ENCODE measurements at places on chromosomes 5 and 9.

DNA sequence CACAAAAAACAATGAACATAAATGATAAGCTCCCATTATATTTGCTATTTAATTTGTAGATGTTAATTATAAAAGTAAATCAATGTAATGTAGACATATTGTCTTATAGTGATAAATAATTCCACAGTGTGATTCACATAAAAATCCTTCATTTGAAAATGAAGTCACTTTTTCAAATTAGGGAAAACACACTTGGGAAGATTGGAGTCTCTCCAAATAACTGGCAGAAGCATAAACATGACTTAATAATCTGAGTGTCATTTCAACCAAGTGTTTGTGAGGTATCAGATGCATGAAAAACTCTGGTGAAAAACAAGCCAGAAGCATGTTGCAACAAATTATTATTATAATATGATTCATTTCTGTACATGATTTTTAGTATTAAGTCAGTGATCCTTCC lies 102.2 kb downstream of the CETN3 start:
- no peak for DNase-seq

GRCh38 chr5:115384587-115385375 lies 88.3 kb upstream of the CCDC112 start:
- no peak for DNase-seq

GRCh38 chr5:66440202-66440680 lies 156.0 kb upstream of the MAST4 start:
- peak; percentile 21 for DNase-seq

DNA sequence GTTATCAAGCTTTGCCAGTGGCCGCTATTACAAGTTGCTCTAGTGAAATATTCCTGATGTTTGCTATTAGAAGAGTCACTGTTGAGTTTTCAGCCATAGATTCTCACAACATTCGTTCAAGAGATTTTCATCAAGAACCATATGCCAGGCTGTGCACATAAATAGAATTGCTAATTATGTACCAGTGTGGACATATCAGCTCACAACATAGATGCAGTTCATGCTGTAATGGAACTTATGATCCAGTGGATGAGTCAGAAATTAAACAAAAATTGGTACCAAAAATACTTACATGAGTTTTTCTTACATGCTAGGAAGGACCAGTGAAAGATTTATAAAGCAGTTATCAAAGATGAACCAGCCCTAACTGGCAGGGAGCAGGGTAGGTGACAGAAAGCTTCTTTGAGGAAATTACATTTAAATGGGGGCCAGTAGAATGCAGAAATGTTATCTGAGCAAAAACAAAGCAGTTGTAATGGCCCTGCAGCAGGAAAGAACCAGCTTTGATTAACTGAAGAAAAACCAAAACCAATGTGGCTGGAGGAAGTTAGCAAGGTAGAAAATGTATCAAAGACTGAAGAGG lies 404.2 kb downstream of the DNAH5 start:
- DNase-seq, result no peak

GRCh38 chr5:6556089-6556801 lies 76.6 kb downstream of the NSUN2 start:
- no peak for DNase-seq

DNA sequence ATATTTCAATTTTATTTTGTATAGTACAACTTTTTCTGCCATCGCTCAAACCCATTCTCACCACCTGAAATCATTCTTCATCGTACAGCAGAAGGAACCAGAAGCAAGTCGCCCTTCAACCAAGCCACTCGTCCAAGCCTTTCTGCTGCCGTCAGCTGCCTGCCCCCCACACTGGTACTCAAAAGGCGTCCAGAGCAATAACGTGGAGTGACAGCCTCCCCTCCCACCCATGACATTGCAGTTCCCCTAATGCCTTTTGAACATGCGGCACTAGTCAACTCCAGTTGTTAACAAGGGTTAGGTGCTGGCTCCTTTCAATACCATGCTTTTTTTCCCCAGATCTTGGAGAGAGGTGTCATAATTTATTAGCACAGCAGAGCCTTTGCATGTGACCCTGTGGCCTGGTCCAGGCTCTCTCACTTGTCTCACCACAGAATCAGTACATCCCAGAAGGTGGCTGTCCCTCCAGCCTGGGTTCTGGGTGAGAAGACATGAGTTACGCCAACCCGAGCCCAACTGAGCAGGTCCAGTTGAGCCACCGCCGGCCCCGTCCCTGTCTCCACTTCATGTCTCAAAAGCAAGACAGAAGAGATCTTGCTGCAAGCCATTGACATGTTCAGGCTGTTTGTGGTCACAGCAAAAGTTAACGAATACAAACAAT lies 20.4 kb upstream of the MED10 start:
- no peak for DNase-seq

DNA sequence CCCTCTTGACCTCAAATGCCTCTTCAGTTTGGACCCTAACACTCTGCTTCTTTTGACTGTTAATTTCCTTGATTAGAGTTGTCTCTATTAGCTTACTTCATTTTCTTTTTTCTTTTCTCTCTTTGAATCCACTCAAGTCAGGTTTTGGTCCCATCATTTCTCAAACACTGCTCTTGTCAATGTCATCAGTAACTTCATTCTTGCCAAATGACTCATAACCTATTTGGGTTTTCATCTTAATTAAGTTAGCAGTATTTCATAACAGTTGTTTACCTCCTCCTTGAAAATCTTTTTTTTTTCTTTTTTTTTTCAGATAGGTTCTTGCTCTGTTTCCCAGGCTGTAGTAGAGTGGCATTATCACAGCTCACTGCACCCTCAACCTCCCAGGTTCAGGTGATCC lies 119.6 kb downstream of the PARP8 start:
- no peak for DNase-seq

DNA sequence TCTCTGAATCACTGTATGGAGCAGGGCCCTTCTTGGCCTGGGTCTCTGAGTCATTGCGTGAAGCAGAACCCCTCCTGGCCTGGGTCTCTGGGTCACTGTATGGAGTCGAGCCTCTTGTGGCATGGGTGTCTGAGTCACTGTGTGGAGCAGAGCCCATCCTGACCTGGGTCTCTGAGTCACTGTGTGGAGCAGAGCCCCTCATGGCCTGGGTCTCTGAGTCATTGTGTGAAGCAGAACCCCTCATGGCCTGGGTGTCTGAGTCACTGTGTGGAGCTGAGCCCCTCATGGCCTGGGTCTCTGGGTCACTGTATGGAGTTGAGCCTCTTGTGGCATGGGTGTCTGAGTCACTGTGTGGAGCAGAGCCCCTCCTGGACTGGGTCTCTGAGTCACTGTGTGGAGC lies 94.0 kb upstream of the RAPGEF1 start:
- peak; percentile 18 for DNase-seq

- no peak for DNase-seq
These were observed 42.9 kb upstream of the HAND1 start for GRCh38 chr5:154520861-154521453.

- DNase-seq, result no peak
These were observed 273.9 kb upstream of the IRX2 start for GRCh38 chr5:3025392-3025791.

DNA sequence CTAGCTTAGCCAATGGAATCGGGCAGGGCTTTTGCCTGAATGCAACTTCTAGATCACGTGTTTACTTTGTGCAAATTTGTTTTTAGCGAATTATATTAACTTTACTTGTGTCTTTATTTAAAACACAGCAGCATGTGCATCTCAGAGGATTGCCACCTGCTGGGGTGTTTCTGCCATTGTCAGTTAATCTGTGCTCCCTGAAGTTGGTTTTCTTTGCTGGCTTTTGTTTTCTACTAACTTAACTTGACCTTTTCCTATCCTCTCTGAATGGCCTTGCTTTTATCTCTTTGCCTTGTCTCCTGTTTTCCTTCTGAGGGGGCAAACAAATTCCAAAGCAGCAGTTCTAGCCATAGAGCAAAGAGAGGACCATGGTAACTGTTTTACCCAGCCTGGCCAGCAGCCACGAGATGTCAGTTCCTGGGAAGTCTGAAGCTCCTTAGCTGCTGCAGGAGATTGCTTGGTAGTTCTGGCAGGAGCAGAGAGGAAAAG lies 67.6 kb downstream of the ARHGEF28 start:
- no peak for DNase-seq

DNA sequence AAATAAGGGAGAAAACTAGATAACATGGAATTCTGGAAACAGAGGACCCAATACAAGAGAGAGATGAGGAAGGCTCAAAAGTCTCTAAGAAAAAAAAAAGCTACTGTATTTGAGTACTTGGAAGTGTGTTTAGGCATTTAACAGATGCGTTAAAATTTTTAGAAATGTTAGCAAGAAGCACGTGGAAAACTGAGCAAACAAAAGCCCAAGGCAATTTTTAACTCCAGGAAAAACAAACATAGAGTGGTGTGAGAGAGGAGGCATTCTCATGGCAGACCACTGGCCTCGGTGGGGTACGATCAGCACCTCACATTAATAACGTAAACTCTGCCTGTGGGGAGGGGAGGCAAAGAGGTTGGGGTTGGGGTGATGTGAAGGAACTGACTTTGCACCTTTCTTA lies 321.4 kb downstream of the GADD45G start:
- no peak for DNase-seq

GRCh38 chr5:6765612-6766525 lies 52.6 kb downstream of the TENT4A start:
- peak; percentile 56 for DNase-seq

DNA sequence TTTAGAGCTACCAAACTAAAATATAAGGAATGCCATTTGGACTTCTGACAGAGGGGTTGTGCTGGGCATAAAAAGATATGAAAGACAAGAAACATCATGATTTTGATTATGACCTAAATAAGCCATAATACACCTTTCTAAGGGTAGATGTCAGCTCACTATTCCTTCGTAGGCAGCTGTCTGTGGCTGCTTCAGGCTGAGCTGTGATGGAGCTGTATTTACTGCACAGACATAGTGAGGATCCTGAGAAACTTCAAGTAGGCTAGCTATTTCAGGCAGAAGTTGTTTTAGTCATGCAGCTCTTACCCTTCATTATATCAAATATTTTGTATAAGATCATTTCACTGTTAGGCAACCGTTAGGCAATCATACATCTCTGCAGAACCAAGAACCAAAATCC lies 511.7 kb downstream of the CDH12 start:
- no peak for DNase-seq

DNA sequence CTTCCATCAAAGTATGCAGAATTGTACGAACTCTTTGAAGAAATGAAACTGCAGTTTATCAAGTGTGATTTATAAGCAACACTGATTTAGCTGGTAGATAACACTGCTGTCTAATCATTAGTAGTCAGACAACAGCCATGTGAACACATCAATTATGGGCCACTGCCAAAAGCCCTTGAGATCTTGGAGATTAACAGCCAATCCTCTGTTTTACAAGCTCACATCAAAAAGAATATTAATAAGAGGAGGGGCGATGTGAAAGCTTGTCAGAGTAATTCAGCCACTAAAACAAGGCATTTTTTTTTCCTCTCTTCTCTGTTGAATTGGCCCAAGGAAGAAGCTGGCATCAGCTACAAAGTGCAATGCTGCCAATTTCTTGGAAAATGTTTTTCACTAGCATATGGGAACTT lies 28.1 kb downstream of the ZNF608 start:
- no peak for DNase-seq

- DNase-seq, result no peak
These were observed 66.6 kb downstream of the DROSHA start for GRCh38 chr5:31465291-31465690.
